ENCODE measurements at places on chromosomes 2 and 18.

DNA sequence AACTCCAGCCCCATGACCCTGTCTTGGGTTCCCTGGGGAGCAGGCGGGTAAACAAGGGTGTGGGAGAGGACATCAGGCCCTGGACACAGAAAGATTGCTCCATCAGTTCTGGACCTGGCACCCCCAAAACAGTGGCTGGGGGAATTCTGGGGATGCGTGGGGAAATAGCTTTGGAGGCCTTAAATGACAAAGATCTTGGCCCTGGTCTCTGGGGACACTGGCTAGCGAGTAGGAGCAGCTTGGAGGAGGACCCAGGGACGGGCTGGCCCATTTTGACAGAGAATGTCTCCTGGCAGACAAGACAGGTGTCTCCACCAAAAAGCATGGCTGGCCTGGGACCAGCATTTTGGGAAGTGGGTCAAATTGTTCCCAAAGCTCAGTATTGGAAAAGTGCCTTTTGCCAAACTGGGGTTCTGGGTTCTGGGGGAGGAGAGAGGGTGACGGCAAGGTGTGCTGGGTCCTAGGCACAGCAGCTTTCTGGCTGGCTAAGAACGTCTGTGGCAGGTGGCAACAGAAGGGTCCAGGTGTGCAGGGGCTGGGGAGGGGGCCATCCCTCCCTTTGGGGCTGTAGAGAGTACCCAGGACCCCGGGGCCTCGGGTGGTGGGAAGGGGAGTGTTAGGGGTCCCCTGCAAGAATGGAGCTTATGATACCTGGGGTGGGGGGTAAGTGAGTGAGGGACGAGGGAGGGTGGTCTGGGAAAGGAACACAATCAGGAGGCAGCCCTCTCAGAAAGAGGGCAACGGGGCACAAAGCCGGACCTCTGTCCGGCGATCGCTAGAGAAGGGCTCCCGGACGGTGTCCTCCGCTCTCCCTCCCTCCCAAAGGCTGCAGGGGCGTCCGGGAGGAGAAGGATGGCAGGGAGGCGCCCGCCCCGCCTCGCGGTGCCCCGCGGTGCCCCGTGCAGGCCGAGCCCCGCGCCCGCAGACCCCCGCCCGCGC lies 556 bp downstream of the CYRIA start:
- no peak for DNase-seq

DNA sequence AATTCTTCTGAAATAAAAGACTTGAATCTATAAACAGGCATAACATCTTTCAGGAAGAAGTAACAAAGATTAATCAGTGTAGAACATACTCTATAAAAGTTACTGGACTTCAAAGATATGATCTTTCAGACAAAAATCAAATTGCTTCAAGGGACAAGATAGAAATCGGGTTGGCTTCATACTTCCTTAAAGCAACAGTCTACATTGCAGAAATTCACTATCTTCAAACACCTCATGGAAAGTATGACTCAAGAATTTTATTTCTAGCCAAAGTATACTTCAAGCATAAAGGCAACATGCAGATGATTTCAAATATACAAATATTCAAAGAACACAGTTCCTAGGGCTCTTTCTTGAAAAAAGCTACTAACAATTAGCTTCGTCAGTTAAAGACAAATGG lies 240.7 kb downstream of the SRBD1 start:
- DNase-seq: no peak

- DNase-seq: no peak
These were observed 42.5 kb downstream of the PPM1B start for GRCh38 chr2:44211183-44211582.

GRCh38 chr2:216107320-216107719 lies 1.8 kb upstream of the XRCC5 start:
- DNase-seq: no peak

DNA sequence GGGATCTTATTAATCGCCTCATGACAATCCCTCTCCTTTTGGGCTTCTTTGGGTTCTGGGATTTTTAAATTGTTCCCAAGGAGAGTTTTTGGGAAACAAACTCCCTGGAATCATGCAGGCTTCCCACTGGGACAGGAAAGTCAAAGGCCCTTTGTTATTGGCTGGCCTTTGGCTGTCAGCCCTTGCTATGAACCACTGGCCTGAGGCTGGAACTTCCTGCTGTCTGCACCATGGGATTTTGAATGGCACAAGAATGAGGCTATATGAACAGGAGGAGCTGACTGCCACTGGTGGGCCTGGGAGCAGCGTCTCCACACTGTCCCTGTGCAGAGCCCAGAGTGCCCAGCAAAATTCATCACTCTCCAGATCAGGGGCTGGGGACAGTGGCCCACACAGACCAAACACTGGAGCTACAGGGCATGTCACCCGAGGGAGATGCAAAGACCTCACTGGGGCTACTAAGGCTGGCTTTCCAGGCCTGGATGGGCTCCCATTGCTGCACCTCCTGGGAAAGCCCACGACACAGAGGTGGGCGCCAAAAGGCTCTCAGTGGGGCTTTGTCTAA lies 35.7 kb downstream of the STEAP3 start:
- no peak for DNase-seq

- no peak for DNase-seq
These were observed 44.1 kb upstream of the LHCGR start for GRCh38 chr2:48799601-48800000.

- DNase-seq: no peak
These were observed 23.5 kb downstream of the LRRTM1 start for GRCh38 chr2:80281049-80281448.

DNA sequence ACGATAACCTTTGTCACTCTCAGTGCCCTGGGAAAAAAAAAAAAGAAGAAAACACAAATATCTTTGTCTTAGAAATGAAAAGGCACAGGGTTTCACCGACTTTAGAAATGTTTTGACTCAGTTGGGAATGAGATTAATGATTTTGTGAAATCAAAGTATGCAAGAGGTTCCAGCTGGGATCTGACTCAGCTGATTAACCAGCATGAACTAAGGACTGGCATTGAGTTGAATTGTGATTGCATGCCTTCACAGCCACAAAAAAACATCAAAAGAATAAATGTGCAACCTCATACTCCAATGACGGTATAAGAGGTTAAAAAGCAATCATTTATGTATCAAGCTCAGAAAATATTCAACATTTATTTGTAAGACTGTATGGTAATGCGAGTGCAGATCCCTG lies 566.6 kb upstream of the DSEL start:
- no peak for DNase-seq

DNA sequence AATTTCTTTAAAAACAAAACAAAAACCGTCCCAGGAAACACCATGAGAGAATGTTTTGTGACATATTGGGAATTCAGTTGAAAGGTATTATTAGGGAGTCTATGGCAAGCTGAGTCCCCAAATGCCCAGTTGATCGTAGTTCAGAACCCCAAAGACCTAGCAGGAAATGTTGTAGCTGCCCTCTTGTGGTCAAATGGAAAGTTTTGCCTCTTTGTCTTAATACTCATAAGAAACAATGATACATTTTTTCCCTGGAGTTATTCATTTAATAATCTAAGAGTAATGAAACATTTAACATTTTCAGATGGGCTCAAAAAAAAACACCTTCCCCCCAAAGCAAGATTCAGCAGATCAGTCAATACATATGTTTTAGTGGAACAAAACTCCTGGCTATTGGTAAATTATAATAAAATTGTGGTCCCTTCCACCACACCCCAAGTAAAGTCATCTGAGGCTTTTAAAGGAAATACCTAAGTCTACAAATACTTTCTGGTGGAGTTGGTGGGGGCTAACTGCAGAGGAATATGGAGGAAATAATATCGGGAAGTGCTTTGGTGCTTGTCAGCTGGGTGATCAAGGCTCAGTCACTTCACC lies 37.8 kb upstream of the EFEMP1 start:
- peak; percentile 22 for DNase-seq

DNA sequence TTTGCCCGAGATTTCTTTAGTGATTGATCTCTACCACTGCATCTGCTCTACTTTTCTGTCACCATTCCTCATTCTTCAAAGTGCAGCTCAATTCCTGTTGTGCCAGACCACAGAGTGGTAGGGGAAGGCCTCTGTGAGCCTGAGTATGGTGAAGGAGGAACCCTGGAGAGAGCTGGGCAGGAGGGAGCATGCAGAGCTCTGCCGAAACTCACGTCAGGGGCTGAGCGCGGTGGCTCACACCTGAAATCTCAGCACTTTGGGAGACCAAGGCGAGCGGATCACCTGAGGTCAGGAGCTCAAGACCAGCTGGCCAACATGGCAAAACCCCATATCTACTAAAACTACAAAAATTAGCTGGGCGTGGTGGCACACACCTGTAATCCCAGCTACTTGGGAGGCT lies 54.1 kb downstream of the PKP4 start:
- no peak for DNase-seq

DNA sequence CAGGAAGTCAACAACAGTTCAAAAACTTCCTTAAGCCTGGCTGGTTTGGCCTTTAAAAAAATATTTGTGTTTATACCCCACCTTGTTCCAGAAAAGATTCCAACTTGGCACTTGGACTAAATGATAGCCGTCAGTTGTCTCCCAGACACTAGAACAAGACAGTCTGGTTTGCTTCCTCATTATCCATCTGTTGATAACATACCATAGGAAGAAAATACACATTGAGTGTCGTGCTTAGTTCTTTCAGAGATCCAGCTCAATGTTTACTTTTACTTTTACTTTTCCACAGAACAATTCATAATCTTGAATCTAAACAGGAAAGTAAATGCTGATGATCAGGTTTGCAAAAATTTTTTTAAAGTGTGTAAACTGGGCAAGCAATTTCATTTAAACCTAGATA lies 2.4 kb upstream of the VPS54 start:
- no peak for DNase-seq

GRCh38 chr2:85239102-85239501 lies 88.7 kb downstream of the TGOLN2 start:
- no peak for DNase-seq

DNA sequence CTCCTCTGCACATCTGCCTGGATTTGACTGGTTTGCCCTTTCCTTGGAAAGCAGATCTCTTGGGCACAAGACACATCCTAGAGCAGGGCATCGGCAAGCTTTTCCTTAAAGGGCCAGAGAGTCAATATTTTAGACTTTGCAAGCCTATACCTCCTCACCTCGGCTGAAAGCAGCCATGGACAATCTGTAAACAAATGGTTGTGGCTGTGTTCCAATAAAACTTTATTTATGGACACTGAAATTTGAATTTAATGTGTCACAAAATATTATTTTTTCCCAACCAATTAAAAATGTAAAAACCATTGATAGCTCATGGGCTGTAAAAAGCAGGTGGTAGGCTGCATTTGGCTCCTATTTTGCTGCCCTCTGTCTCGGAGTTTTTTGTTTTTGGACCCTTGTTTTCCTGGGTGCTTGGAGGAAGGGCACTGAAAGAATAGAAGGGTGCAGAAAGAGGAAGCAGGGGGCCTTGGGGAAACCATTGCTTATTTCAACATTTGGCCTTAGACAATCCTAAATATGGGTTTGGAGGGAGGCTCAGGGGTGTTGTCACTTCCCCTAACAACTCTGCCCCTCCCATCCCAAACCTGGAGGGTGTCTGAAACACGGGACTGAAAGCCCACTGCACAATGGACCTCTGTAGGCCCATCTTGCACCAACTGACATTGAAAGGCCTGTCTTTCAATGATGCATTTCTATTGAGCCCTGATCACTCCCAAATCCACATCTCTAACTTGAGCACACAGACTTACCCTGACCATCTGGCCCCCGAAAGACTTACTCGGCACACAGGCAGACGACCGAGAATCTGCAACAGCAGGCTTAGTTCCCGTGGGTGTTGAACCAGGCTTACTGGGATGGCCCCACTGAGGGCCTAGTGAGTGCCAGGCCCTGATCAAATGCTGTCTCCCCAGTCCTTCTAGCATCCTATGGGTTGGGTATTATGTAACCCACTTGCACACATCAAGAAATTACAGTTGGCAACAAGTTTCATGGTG lies 7.1 kb upstream of the ZFP36L2 start:
- peak; percentile 92 for DNase-seq

GRCh38 chr2:180046776-180047175 lies 39.7 kb upstream of the CWC22 start:
- no peak for DNase-seq

DNA sequence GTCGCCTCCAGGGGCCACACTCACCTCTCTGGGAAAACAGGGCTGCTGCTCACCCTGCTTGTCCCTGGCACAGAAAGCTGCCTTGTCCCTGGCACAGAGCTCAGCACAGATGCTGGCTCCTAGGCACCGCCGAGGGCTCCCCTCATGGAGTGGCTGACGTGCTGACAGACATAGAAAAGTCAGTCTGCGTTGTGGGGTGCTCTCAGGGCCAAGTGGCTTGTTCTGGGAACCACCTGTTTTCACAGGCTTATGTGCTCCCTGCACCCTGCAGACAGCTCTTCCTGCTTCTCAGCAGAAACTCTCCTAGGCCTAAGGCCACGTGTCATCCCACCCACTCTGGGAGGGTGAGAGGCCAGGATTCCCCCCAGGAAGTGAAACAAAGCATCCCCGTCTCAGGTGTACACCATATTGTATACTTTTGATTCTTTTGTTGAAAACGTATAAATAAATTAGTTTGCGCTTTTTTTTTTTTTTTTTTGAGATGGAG lies 84.7 kb upstream of the TMEM200C start:
- DNase-seq: no peak

DNA sequence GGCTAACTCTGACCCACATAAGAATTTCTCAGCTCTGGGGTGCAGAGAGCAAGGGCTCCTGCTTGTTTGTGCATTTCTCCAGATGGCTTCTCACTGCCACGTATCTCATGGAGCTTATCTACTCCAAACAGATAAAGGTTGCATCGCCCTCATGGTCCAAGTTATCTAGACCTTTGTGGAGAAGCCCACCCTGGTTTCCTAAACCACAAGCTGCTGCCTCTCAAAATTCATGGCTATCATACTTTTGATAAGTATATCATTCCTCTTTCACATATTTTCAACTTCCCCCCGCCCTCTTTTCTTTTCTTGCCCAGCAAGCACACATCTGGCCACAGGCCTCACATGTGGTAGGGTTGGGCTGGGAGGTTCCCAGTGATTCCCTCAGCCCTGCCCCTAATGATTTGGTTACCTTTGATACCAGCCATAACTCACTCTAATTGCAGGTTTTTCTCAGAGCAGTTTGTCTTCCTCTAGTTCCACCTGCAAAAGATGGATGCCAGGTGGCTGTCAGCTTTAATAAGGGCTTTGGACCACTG lies 146.0 kb downstream of the RHBDD1 start:
- no peak for DNase-seq

- DNase-seq: no peak
These were observed 172.2 kb upstream of the HAAO start for GRCh38 chr2:42964439-42965083.

GRCh38 chr2:162014751-162015150 lies 59.3 kb downstream of the DPP4 start:
- DNase-seq: no peak

DNA sequence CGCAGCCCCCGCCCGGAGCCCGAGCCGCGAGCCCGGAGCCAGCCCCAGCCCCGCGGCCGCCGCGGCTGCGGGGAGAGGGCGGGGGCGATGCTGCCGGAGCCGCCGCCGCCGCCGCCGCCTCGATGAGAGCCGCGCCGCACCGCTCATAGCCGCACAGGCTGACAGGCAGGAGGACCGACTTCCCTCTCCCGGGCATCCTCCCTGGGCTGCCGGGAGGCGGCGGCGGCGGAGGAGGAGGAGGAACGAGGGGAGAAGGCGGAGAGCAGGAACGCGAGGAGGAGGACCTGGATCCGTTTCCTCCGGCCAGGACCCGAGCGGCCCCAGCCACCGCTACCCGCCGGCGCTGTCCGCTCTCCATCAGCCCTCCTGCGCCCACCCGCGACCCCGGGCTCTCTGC lies 370 bp downstream of the KLHL29 start:
- DNase-seq: no peak
